ENCODE measurements at places on chromosomes 5 and 9.

DNA sequence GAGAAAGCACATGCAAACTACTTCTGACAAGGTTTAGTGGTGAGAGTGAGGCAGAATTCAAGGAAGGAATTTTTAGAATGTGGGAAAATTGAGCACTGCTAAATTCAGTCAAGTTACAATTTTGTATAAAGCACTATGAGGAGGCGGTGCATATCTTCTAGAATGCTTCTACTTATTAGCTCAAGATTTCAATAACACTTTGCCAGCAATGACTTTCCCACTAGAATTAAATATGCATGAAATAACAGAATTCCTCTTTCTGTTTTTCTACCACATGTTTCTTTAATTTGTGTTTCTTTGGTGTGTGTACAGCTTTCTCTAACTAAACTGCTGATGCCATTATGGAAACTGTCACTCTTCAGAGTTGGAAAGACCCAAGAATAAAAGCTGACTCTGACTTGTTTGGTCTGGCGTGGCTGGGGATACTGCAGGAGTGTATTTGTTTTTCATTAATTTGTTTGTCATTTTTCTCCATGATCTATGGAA is 163.5 kb downstream of the ARSB start:
- no peak for DNase-seq

DNA sequence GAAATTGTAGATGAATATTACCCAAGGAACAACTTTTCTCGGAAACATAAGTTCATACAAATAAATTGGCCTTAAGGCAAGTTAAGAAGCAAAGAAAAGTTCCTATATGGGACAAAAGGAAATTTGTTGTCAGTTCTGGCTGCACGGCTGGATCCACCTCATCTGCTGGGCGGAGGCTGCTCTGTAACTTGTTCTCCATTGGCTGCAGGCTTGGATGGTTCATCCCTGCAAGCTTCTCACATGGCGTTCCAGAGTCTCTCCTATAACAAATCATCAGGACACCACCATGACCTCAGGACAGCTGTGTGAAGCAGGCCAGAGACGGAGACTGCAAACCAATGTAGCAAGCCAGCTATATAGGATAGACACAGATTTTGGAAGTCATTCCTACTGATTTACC is 81.4 kb upstream of the DAB2 start:
- DNase-seq, result no peak

DNA sequence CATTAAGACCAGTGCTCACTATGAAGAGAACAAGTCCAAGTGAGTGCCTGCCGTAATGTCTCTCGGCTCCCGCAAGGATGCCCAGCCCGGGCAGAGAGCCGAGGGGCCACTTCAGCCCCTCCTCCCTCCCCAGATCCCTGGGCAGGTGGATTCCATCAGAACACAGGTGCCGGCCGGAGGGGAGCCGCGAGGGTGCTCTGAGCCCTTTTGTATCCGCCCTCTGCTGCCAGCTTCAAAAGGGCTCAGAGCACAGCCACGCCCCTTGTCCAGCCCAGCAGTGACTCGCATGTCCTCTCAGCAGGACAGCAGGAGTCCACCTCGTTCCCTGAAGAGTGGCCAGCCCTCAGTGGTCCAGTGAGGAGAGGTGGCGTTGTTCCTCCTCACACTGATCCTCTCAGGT is 43.9 kb downstream of the CYFIP2 start:
- no peak for DNase-seq

DNA sequence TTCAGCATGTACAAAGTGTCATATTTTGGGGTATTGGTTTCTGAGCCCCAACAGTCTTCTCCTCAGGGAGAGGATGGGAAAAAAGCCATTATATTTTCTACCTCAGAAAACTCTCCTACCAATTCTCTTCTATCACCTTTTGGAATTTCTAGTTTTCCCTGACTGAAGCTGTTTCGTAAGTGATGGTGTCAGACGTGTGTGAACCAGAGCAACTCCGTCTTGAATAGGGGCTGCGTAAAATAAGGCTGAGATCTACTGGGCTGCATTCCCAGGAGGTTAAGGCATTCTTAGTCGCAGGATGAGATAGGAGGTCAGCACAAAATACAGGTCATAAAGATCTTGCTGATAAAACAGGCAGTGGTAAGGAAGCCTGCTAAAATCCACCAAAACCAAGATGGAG is 197.3 kb upstream of the C9orf72 start:
- DNase-seq, result no peak

GRCh38 chr9:70902692-70903131 is 218.7 kb downstream of the TRPM3 start:
- peak; percentile 79 for DNase-seq

GRCh38 chr9:68495247-68495646 is 45.4 kb downstream of the TMEM252 start:
- DNase-seq, result no peak

- no peak for DNase-seq
Observed at GRCh38 chr5:127599847-127600246, 49.0 kb upstream of the CTXN3 start.
